ENCODE measurements at places on chromosomes 11 and 22.

GRCh38 chr11:64152841-64153691 is 12.8 kb downstream of the MACROD1 start:
- peak; percentile 75 for DNase-seq

DNA sequence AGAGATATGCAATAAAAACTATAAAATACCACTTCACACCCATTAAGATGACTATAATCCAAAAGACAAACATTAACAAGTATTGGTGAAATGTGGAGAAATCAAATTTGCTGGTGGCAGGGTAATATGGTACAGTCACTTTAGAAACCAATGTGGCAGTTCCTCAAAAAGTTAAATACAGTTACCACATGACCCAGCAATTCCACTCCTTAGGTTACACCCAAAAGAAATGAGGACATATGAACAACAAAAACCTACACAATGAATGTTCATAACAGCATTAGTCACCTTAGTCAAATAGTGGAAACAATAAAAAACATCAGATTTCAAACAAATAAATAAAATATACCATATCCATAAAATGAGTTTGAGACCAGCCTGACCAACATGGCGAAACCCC is 52.6 kb downstream of the RDX start:
- DNase-seq, result no peak

DNA sequence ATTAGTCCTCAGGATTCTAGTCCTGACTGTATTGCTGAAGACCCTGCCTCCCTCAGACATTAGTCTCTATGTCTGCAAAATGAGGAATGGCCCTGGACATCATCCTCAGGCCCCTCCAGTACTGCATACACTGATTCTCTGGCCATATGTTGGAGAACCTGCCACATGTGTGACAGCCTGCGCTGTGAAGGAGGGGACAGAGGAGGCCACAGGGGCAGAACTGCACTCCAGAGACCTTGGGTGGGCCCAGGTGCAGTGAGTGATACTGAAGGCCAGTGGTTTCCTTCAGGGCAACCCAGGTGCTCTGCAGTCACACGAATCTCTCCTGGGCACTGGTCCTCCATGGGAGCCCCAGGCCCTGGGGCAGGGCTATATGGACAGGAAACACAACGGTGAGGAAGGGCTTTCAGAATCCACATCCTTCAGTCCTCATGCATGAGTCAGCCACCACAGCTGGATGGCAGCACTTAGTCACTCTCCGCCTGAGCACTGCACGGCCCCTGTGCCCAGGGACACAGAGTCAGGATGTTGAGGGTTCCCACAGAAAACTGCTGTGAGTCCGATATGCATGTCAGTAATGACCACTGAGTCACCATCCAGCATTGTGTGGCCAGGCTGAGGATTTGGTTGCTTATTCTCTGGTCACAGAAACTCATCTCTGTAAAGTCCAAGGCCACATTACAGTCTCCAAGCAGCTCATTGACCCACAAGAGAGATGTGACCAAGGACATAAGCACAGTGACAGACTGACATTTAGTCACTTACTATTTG is 39.7 kb downstream of the ME3 start:
- DNase-seq, result no peak

DNA sequence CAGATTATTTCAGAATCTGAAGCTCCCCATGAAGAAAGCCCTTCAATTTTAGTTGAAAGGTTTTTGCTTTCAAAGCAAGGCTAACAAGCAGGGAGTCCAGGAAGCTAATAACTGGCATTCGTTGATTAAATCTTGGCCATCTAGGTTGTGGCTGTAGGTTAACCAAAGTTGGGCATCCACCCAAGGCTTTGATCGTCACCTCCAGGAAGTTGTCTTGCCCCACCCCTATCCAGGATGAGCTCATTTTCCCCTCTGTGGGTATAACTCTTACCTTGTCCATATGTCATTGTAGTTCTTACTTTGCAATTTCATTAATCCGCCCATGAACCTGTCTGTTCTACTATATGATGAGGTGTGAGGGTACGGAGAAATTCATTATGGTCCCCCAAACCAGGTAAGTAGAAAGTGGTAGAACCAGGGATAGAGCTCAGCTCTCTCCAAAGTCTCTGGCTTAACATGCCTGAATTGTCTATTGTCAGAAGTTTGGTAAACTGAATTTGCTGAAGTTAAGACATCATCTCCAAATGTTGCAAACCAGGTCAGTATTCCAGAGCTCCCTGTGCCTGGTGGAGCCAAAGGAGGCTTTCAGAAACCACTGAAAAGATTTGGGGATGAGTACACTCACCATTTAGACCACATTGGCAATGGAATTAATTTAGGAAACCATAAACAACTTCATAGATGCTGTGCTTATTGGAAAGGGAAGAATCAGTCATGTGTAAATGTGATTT is 97.1 kb downstream of the CD44 start:
- peak; percentile 60 for DNase-seq

DNA sequence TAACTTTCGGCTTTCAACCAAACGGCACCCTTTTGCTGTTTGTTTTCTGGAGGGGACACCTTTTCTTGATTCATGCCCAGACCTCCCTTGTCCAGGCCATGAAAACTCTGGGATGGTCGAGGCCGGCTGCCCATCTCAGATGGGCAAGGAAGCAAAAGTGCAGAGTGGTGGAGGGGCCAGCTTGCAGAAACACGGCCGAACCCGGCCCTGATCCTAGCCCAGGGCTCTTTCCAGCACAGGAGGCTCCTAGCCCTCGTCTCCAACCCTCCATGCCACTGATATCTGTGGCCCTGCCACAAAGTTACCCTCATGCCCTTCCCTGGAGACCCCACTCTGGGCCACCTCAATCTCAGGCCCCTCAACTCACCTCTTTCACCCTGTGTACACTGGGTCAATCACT is 18.9 kb upstream of the SLC22A12 start:
- no peak for DNase-seq

DNA sequence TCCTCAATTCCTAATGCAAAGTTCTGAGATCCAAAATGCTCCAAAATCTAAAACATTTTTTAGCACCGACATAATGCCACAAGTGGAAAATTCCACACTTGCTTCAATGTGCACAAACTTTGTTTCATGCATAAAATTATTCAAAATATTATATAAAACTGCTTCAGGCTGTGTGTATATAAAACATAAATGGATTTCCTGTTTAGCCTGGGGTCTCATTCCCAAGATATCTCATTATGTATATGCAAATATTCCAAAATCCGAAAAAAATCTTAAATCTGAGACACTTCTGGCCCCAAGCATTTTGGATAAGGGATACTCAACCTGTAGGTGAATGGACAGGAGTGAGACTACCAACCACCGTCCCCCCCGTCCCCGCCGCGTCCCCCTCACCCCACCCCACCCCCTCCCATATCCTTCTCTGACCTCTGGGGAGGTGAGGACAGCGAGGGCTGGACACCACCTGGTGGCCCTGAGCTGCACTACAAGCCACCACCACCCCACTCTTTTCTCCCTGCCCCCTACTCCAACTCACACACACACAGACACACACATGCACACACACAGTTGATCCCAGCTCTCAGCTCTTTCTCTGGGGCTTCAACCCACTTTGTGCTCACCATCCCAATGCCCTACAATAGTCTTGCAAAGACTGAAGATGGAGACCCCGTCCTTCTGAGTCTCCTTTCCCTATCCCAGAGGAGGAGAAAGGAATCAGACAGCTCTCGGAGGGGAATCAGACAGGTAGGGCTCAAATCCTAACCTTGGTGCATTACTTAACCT is 101.0 kb downstream of the PDE2A start:
- peak; percentile 34 for DNase-seq

DNA sequence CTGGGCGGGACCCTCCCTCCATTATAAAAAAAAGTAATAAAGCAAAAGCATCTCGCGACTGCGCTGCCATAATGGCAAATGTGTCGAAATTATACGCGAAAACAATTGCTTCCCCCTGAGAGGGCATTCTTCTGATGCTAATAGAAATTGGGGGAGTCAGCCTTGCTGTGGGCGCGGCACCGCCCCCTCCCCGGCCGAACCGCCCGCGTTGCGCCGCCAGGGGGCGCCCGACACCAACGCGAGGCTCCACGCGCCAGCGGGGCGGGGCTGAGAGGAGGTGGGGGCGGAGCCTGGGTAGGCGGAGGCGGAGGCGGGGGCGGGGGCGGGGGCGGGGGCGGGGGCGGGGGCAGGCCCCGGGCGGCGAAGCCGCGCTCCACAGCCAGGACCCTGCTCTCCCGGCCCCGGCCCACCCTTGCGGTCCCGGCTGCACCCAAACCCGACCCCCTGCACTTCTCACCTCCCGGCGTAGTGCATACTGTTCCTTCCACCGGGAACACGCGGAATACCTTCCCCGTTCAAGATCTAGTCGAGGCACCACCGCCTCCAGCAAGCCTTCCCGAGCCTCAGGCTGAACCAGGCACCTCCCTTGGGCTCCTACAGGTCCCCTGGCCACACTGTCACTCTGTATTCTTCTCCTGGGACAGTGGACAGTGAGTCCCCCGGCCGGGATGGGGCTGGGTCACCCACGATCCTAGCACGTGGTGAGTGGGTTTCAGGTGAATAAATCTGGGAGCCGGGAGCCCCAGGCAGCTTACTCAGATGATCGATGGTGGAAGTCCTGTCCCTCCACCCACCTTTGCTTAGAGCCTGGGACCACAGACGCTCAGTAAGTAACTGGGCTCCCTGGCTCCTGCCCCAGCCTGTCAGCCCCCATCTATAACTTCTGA is 15.5 kb upstream of the UPK3A start:
- peak; percentile 87 for DNase-seq

- peak; percentile 53 for DNase-seq
Observed at GRCh38 chr11:93740031-93740729, 1.1 kb downstream of the TAF1D start.

All from activated naive CD4-positive, alpha-beta T cell treated with Interleukin-2 at 50 U/mL for 16 hours (primary cell).